Psoas muscle (tissue), 8 donors: ENCODE measurements at places on chromosomes 3 and 15.

DNA sequence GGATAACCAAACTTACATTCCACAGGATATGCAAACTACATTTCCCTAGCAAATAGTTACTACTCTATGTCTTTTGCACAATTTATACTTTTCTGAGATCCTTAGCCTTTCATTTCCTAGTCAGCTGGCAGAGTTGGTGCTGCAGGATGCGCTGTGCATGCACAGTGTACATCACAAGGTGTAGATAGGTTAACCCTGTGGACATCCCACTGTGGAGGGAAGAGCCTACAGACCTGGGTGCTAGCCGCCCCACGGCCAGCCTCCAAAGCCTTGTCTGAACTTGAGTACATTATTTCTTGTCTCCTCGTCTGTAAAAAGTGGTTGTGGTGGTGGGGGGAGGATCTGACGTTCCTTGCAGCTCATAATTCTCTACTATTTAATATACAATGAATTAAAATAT is 3.5 kb downstream of the TNFSF10 start:
- DNase-seq = no peak

DNA sequence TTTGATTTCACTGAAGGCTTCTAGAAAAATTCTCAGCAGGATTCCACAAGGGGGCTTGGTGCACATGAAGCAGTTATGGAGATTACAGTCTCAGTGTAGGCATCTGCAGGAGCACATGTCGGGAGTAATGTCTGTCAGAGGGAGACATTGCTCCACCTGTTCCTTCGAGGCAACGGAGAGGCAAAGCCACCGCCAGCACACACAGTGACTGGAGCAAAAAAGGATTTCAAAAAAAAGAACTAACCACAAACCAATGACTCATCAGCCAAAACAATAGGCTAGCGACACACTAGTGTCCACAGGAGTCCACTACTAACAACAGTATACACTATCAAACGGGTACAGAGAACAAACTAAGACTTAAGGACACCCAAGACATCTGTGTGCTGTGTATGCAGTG is 68.9 kb downstream of the NPTN start:
- no peak for DNase-seq

DNA sequence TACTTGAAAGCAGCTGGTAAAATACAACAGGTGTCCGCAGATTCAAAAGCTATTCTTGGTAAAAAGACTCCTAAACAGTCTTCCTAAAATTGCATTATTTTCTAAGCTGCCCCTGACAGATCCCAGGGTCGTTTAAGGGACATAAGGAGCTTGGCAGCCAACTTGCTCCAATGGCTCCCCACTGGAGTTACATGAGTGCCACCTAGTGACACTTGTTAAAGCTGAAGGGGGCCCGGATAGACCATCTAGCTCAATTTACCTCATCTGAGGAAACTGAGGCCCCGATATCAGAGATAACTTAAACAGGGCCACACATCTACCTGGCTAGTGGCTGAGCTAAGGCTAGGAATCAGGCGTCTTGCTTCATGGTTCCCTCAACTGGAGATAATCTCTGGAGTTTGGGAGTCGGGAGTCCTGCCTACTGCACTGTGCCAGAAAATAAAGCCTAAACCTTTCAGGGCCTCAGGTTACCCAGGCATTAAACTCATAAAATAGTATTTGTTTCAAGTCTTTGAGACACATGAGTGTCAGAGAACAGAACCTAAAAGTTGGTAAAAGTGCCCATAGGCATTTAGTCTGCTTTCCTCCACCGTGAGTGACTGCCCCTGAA is 6.5 kb upstream of the TBC1D23 start:
- no peak for DNase-seq

GRCh38 chr3:51163051-51163450 is 222.0 kb upstream of the MANF start:
- no peak for DNase-seq

DNA sequence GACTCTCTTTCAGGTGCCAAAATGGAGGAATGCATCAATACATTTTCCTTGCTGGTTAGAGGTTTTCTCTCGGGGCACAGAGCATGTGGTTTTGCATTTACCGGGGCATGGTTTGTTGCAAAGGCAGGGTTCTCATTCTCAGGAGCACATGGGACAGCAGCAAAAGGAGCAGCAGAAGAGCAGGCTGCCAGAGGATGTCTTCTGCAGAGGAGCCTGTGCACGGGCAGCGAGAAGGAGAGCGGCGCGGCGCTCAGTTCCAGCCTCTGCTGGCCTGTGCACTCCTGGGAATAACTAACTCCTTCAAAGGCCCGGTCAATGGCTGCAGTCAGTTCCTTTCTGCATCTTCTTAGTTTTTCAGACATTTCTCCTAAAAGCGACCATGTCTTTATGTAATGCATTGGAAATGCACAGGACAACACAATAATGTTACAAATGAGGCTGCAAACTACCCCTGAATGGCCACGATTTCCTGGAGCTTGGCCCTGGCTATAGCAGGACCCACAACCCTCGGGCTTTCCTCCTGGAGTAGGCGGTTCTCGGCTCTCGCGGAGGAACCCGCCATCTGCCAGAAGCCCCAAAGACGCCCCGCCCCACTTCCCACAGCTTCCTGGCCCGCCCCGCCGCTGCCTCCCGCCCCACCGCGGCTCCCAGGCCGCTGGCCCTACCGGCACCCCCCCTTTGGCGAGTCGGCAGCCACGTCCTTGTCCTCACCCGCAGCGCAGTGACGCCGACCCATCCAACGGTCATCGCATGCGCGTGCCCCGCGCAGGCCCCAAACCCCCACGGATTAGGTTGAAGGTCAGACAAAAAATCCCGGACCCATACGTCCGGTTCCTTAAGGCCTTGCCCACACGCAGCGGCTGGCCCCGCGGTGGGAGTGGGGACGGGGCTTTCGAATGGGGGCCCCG is at the start of gene C3orf62:
Gene C3orf62 (minus strand): TSS at position 758 of the 908 bp plus-strand sequence. CDS start 360 bp downstream, at position 398.
- DNase-seq = peak; percentile 95
